ENCODE measurements at places on chromosomes 12 and 14. TPM values are rescaled to one million over a fixed set of nuclear protein-coding genes. Genes with fewer than 3 reads are reported as not detected.

CLMN gene
- 67.7 TPM for total RNA-seq

MGP gene
- total RNA-seq: 5.5 TPM

FAM90A1 gene
- total RNA-seq: not detected

GRCh38 chr12:4270016-4270830, 3.3 kb upstream of the CCND2 start:
- DNase-seq: no peak

DNA sequence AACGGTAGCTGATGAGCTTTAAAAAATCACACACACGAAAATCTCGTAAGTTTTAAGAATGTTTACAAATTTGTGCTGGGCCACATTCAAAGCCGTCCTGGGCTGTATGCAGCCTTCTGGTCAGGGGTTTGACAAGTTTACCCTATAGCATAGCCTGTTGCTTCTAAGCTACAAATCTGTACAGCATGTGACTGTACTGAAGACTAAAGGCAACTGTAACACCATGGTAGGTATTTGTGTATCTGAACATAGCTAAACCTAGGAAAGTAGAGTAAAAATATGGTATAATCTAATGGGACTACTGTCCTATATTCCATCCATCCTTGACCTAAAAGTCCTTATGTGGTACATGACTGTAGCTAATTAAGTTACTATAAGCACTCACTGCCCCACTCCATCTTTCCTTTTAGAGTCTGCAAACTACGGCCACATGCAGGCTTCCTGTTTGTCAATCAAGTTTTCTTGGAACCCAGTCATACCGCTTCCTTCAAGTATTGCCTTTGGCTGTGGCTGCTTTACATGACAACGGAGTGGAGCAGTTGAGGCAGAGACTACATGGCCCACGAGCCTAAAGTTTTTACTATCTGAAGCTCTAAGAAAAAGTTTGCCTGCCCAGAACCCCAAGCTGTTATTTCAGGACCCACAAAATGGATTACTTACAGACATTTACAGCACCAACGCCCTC, 18.5 kb downstream of the KRT7 start:
- no peak for DNase-seq

DNA sequence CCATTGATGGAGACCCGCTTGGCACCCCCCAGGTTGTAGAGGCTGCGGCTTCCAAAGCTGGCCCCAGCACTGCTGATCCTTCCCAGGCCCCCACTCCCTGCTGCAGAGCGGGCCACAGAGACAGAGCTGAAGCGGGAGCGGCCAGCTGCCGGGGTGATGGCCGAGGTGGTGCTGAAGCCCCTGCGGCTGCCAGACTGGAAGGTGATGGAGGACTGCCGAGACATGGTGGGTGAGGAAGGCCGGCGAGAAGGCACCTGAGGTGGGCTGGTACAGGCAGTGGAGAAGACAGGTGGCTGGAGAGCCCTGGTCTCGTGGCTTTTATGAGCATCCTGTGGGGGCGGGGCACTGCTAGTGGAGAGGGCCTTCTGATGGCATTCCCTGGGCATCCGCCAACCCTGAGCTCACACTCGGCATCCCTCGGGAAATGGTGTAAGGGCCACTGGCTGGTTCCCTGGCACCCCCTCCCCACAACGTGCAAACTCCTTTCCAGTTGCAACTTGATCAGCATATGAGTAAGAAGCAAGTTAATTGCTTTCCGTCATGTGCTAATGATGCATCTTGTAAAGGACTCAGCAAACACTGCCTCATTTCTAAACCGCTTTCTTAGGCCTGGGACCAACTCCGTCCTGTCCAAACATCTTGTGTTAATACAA, at the start of gene KRT75:
Gene KRT75 (minus strand): TSS at position 291 of the 653 bp plus-strand sequence. CDS start 67 bp downstream, at position 224.
- DNase-seq: no peak

GRCh38 chr12:10456856-10457255, 3.7 kb upstream of the KLRC1 start:
- no peak for DNase-seq

- DNase-seq: peak; percentile 97
These were observed 1.4 kb downstream of the PCK2 start for GRCh38 chr14:24095271-24096068.

GRCh38 chr12:30019366-30020140, 235.8 kb upstream of the TMTC1 start:
- DNase-seq: no peak
